Activated CD4-positive, alpha-beta T cell treated with anti-CD3 and anti-CD28 coated beads for 48 hours (primary cell): ENCODE measurements at places on chromosomes 4 and X.

- DNase-seq: no peak
Observed at GRCh38 chrX:39591099-39591498, 506.7 kb downstream of the BCOR start.

DNA sequence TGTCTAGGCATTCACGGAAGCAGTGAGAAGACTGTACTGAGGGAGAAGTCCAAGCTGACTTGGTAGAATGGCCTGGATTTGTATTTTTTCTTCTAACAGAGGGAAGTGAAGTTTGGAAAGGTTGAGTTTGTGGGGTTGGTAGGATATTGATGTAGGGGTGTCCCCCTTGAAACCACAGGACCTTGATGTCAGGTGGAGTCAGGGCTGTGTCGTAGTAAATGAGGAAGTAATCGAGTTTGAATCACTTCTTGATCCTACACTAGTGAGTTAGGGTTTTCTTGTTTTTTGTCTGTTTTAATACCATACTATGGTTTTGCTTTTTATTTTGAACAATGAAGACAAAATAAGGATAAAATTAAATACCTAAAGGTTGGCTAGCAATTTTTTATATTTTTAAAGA is 30.1 kb upstream of the ANAPC4 start:
- DNase-seq: no peak

DNA sequence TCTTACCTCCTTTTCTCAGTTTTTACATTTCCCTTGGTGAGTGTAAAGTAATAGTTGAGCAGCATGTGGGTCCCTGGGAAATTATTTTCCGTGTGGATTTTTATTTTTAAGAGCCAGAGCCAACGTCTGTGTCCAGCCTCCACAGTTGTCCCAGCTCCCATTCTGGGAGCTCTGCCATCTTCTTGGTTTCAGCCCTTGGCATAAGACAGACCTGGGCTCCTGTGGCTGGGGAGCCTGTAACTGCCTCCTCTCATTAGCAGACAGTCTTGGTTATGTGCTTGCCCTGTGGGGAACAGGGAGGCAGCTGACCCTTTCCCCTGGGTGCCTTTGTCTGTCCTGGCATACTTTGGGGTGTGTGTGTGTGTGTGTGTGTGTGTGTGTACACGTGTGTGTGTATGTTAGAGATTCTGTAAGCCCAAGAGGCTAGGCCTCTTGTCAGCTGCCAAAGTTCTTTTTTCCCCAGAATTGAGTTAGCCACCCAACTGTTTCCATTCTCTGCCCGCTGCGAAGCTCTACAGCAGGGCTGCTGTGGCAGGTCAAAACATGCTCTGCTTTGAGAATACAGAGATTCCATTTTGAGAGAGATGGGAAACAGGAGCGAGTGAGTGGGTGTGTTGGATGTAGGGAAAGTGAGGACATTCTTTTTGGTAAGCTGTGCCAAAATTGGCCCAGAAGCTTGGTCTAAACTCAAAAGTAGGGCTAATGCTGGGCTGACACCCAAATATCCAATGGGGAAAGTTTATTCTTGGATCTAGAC is 140.7 kb downstream of the TMEM164 start:
- no peak for DNase-seq

- no peak for DNase-seq
Observed at GRCh38 chr4:41009411-41009810, 204.9 kb downstream of the APBB2 start.

DNA sequence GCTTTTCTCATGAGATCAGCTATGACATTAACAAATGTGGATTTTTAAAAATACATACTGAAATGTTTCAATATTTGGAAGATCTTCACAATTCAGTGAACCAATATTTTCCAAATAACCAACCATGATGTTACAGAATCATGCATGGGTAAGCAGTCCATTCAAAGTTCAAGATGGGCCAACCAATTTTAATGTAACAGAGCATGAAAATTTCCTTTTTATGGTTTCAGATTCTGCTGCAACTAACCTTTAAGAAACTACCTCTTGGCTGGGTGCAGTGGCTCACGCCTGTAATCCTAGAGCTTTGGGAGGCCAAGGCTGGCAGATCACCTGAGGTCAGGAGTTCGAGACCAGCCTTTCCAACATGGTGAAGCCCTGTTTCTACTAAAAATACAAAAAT is 107.7 kb downstream of the RBM47 start:
- DNase-seq: no peak

DNA sequence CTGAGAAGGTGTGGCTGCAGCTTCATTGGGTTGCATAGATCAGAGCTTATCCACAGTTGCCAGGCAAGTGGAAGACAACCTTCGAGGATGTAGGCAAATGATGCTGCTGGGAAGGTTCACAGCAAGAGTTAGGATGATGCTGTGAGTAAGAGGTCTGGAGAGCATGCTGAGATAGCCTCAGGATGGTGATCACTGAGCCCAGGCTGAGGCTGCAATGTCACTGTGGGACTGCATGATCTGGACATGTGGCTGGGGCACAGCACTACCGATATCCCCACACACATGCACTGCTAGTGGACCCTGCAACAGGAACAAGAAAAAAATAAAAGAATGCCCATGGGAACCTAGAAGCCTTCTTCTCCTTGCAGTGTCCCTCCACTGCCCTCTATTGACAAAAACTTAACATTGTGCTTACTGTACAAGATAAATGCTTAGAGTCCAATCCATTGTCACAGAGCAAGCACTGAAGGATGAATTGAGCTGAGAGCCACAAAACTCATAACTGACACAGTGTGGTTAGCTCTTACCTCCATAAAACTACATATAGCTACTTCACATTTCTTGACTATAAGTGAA is 105.6 kb downstream of the CNKSR2 start:
- DNase-seq: no peak

- no peak for DNase-seq
Observed at GRCh38 chrX:111165902-111166301, 69.9 kb downstream of the PAK3 start.

- DNase-seq: no peak
Observed at GRCh38 chrX:115632455-115632854, 71.5 kb downstream of the PLS3 start.

DNA sequence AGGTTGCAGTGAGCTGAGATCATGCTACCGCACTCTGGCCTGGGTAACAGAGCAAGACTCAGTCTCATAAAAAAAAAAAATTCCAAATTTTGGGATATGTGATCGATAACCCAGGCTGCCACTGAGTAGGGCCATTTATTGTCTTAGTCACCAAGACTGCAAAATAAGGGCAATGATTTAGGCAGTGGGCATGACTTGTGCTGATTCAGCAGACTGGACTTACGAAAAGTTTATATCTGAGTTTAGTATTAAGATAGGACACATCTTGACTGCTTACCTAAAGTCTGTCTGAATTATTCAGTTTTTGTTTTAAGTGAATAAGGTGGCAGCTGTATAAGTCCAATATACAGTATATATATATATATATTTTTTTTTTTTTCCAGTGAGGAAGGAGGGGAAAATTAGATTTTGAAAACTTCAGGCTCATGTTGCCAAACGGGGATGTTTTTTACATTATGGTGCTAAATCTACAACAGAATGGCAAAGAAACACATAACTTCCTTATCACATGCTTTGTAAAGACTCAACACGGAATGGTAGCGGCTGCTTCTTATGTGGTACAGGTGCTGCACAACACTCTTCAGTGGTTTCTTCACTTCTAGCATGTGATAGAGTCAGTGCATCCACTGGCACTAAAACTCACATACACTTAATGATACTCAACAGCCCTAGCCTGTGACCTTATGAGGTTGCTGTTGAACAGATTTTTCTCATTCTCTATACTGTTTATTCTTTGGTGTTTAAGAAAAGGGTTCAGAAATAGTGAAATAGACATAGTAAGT is 6.5 kb downstream of the TEX13D start:
- no peak for DNase-seq
